ENCODE measurements at places on chromosomes 3 and 15.
A peak's percentile ranks its signal among the peaks of the same experiment; 100 is the strongest.

- DNase-seq: no peak
Measured at GRCh38 chr3:149902498-149903139, 68.1 kb downstream of the PFN2 start.

GRCh38 chr15:99090011-99090699 is 14.7 kb upstream of the SYNM start:
- no peak for DNase-seq

- DNase-seq: no peak
Measured at GRCh38 chr15:68403161-68403941, 28.6 kb downstream of the ITGA11 start.

- DNase-seq: no peak
Measured at GRCh38 chr3:82002986-82003642, 241.7 kb upstream of the GBE1 start.

DNA sequence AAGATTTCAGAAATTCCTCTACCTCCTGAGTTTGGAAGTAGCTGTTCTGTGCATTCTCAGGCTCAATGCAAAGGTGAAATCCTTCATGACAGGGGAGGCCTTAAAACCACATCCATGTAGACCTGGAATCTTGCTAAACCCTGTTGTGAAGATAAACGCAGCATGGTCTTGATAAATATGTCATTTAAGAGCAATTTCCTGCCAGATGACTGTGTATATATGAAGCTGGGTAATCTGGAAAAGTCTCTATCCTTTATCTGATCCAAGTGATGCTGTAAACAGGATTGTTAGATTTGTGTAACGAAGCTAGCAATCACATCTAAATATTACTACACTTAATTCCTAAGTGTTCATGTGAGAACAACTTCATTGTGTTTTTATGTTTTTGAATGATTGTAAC is 9.1 kb downstream of the MCTP2 start:
- DNase-seq: no peak

- no peak for DNase-seq
Measured at GRCh38 chr3:118077332-118077731, 957.3 kb downstream of the IGSF11 start.

- no peak for DNase-seq
Measured at GRCh38 chr3:17399586-17399985, 342.8 kb downstream of the TBC1D5 start.

DNA sequence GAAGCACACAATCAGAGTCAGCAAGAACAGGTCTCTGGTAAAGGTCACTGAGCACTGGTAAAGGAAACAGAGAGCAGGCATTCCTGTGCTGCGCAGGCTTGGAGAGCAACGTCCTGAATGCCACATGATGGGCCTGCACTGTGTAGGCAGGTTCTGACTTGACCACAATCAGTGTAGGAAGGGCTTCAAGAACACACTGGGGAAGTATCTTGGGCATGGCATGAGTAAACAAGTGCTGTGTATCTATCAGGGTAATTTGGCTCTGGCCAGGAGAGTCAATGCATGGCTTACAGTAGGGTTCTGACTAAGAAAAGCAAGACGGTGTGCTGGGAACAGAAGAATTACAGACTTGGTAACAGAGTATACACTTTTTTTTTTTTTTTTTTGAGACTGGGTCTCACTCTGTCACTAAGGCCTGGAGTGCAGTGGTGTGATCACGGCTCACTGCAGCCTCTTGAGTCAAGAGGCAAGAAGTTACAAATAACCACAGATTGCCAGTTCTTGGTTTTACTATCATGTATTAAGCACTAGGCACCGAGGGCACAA is 30.6 kb downstream of the TBC1D2B start:
- peak; percentile 75 for DNase-seq

DNA sequence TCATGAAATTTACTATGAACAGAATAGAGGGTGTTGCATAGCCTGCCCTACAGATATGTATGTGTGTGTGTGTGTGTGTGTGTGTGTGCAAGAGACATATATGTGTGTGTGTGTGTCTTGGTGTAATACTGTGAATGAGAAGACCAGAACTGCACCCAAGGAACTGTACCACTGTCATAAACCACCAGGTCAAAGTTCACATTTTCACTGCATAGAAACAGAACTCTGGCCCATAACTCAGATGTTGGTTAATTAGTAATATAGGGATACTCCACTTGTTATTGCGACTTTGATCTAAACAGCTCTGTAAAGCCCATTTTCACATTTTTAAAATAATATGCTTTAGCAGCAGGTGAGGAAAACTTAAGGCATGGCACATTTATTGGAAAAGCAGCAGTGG is 111.8 kb downstream of the IGF2BP2 start:
- DNase-seq: no peak
